ENCODE measurements at places on chromosomes 1 and 21.

DNA sequence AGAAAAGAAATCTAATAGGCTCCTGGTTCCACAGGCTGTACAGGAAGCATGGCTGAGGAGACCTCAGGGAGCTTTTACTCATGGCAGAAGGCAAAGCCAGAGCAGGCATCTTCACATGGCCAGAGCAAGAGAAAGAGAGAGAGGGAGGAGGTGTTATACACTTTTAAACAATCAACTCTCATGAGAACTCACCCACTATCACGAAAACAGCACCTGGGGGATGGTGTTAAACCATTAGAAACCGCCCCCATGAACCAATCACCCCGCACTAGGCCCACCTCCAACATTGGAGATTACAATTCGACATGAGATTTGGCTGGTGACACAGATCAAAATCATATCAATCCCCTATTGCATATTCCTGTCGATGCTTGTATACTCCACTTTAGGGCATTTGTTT is 93.5 kb downstream of the MRPL39 start:
- DNase-seq: peak; percentile 64

DNA sequence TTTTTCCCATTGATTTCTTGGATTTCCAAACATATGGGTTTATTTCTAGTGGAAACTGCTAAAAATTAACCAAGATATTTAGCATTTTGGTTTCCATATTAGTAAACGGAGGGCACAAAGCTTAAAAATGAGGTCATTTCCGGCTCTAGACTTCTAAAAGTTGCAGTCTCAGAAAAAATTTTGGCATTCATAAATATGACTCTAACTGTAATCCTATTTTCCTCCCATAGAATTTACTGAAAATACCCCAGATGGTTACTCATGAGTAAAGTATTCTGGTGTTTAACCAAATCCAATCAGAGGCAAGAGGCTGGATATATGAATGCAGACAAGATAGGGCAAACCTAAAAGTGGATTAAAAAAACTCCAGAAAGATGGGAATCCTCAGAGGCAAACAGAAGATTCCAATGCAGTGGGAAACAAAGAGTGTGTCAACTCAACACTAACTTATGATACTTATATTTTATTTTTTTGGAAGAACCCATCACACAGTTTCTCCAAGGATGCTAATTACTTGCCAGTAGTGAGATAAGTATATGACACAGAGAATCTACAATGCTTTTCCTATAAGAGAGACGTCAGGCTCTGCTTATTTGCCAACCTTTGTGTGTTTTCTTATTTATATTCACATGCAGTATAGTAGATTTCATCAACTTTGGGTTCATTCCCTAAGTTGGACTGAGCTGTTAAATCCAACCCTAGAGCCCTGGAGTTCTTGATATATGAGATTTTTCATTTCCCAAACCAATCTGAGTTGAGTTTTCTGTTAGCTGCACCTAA is 90.1 kb upstream of the BCL10 start:
- no peak for DNase-seq

- no peak for DNase-seq
These were observed 486.4 kb downstream of the PLPP3 start for GRCh38 chr1:56092684-56093570.

GRCh38 chr1:98035602-98036002 is 114.8 kb upstream of the DPYD start:
- DNase-seq: no peak

DNA sequence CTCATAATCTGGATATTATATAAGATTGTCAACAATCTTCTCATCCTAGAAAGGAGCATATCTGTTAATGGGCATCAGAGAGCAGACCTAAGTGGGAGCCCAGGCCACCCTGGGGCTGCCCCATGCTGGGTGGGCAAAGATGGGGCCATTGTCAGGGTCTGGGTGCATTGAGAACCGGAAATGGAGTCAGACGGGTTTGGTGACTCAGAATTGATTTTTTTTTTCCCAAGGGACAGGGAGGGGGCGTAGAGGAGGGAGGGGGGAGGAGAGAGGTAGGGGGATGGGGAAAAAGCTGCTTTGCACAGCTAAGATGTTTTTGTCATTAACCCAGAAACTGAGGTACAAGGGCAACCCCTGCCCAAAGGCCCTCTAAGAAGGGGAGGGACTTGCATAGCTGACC is 1.3 kb downstream of the ATXN7L2 start:
- DNase-seq: no peak

DNA sequence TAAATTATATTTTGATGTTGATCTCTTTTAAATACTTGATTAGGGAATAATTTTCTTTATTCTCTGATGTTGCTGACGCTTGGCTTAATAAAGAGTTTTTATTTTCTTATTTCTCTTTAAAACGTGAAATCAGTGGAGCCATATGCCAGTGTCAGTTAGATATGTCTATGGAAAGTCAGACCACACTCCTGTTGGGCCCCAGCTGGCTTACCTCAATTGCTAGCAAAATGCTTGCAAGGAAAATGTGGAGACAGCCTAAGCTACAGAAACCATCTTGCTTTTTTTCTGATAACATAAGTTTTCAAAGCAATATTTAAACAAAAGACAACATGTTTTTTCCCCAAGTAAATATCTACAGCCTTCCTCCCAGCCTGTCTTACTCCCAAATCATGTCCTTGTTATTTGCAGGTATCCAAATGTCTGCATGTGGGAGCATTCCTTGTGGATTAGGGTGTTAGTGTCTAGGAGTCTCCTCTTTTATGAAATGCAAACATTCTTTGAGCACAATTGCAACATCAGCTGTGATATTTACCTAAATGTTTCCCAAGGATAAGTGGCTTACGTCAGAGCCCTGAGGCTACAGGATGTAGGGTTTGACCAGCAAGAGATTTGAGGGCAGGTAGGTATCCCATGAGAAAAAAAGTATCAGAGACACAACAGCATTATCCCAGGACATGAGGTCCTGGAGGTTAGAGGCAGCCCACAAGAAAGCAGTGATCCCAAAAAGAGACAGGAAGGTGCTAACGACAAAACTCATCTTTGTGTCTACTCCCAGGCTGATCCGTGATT is 117.2 kb upstream of the KCNJ15 start:
- DNase-seq: no peak

- no peak for DNase-seq
These were observed 158.7 kb downstream of the SIPA1L2 start for GRCh38 chr1:232471250-232471649.

GRCh38 chr1:207993477-207994445 is 82.8 kb upstream of the CD34 start:
- no peak for DNase-seq

GRCh38 chr1:91226741-91227140 is 177.9 kb downstream of the HFM1 start:
- DNase-seq: no peak

- peak; percentile 63 for DNase-seq
These were observed 19.7 kb downstream of the BTG2 start for GRCh38 chr1:203325026-203325417.

DNA sequence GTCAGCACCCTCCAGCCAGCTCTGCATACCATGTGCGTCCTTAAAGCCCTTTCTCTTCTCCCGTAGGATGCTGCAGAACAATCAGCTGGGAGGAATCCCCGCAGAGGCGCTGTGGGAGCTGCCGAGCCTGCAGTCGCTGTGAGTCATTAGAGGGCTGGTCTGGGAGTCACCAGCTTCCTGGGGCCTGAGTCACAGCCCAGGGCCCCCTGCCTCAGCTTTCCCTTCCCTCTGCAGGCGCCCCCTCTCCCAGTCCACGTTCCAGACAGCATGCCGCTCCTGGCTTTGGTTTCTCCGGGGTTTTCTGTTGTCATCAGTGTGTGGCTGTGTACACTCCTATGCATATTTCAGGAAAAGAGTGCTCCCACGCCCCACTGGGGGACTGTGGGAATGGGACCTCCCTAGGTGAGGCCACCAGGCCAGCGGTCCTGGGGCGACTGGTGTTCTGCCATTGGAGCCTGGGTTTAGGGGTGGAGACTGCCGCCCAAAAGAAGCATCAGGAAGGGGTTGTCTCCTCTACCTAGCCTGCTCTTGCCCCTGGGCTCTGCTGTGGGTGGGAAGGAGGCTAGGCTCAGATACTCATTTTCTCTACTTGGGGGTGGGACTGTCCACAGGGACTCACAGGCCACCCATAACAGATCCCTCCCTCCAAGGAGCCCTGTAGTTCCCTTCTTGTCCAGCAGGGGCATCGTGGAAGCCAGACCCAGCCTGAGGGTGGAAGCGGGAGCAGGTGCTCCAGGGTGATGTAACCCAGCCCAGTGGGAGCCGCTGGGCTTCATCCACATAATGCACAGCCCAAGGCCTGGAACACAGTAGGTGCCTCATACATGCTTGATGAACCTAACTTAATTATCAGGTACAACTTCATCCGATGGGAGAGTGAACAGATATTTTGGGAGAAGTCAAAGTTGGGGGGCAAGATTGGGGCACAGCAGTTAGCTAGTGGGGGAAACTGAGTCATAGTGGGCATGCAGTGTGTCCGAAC is 42.5 kb downstream of the LGR6 start:
- DNase-seq: peak; percentile 76

- DNase-seq: peak; percentile 55
These were observed 5.8 kb downstream of the TTC13 start for GRCh38 chr1:230972855-230973271.

GRCh38 chr1:1291548-1292441 is 11.6 kb downstream of the SCNN1D start:
- DNase-seq: peak; percentile 68

DNA sequence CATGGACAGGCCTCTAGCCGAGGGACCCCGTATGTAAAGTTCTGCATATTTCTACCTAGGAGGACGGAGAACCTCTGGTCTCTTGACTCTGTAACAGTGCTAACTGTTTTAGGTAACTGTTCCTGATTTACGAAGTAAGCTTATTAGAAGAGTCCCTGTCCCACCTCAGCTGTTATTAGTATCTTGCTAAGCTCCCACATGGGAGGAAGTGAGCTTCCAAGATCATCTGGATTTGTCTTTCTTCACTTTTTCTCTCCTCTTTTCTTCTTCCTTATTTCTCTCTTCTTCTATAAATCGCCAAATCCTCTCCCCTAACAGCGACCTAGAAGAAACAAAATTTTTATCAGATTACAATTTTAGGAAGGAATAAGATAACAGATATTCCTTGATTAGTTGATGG is 4.4 kb downstream of the CD53 start:
- DNase-seq: no peak

GRCh38 chr1:66415866-66416265 is 118.1 kb upstream of the SGIP1 start:
- DNase-seq: no peak

DNA sequence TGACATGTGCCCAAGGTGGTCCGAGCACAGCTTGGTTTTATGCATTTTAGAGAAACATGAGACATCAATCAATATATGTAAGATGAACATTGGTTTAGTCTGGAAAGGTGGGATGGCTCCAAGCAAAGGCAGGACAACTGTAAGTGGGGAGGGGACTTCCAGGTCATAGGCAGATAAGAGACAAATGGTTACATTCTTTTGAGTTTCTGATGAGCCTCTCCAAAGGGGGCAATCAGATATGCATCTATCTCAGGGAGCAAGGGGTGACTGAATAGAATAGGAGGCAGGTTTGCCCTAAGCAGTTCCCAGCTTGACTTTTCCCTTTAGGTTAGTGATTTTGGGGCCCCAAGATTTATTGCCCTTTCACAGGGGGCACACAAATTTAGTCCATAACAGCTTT is 94.2 kb upstream of the COA6 start:
- no peak for DNase-seq

DNA sequence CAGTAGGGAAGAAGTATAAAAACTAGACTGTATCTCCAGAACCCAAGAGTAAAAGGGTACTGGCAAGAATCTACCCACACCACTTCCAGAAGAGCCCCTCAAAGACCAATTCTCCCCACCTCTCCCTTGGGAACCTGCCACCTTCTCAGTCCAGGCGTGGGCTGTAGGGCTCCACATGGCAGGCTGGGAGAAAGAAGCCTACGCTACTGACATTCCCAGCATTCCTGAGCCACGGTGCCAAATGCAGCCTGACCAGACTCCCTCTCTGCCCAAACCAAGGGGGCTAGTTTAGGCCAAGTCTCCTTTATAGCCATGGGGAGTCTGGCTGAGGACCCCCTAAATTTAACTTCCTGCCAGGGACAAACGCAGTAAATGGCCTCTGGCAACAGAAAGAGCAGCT is 2.0 kb downstream of the UBE2Q1 start:
- DNase-seq: no peak

DNA sequence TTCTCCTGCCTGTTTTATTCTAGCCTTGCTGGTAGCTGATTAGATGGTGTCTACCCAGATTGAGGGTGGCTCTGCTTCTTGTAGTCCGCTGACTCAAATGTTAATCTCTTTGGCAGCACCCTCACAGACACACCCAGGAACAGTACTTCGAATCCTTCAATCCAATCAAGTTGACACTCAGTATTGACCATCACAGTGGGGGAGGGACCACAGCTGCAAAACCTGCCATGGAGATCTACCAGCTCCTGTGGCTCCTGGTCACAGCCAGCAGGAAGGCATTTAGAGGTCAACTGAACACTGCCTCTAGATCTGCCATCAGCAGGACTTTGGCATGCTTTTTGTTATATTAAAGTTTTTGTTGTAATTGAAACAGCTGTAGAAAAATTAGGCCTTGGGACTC is 146.9 kb downstream of the RWDD3 start:
- DNase-seq: no peak

DNA sequence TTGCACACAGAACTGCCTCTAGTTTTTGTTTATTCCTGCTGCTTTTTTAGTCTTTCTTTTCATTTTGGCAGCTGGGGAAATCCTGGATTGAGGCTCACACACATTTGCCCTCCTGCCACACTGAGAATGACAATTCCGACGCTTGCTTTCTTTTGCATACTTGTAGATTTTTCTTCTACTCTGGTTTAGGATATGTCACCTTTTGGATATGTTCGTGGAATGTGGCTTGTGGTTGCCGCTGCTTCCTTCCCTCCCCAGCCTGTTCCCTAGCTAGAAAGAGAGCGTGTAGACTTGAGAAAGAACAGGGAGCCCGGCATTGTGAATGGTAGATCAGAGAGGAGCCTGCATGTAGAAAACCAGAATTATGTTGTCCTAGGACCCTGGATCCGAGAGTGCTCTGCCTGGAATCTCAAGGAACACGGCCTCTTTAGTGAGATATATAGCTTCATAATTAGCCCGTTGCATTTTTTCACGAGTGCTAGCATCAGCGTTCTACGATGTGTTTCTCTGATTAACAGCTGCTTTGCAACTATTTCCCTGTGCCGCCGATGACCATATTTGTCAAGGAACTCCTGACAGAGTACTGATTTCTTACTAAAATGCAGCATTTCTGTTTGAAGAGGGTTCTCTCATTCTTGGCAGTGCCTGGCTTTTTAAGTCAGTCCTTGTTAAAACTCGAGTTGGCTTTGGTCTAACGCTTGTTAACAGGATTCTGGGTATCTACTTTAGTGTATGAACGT is 56.2 kb downstream of the PEX14 start:
- DNase-seq: no peak
